ENCODE measurements at places on chromosomes 6 and 20.

GRCh38 chr6:31125586-31126363 lies 5.5 kb upstream of the CDSN start:
- DNase-seq = no peak

DNA sequence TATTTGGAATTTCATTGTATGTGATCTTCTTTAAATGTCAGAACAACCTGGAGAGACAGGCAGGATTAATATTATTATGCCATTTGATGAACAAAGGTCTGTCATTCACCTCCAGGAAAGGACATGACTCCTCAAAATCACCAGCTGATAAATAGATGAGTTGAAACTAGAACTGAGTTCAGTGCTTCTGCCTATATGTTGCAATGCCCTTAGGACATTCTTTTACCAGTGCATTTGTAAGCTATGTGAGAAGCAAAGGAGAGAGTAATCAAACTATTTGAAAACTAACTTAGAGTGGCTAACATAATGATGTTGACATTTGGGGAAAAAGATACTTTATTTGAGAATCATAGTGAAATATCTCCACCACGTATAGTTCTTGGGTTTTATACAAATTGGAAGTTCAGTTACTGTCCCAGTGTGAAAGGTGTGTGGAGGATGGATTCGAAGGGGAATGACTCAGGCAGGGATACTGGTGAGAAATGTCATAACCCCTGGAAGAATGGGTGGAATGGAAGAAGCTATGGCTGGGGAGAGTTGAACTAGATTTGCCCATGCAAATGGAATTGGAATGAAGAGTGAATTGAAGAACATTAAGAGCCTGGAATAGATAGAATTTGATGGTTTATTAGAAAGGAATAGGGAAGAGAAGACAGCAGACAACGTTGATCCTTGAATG lies 21.5 kb downstream of the PKIB start:
- no peak for DNase-seq

GRCh38 chr6:129194306-129194941 lies 311.5 kb downstream of the LAMA2 start:
- no peak for DNase-seq

DNA sequence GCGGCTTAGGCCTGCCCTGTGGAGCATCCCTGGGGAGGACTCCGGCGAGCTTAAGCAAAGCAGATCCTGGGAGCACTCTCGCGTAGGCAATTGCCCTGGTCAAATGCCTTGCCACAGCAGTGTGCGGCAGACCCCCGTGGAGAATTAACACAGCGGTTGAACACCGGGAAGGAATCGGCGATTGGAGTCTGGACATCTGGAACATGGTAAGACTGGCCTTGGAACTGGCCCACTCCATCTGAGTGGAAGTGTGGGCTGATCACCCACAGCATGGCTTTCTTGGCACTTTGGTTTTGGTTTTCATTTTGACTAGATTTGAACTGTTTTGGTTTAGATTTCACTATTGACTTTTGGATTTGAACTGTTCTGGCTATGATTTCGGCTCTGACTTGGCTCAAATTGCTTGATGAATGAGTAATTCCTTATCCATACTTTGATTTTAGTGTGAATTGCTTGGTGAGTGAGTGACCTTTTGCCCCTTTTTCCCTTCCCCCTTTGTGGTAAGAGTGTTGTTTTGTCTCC lies 300.7 kb downstream of the RNGTT start:
- no peak for DNase-seq

DNA sequence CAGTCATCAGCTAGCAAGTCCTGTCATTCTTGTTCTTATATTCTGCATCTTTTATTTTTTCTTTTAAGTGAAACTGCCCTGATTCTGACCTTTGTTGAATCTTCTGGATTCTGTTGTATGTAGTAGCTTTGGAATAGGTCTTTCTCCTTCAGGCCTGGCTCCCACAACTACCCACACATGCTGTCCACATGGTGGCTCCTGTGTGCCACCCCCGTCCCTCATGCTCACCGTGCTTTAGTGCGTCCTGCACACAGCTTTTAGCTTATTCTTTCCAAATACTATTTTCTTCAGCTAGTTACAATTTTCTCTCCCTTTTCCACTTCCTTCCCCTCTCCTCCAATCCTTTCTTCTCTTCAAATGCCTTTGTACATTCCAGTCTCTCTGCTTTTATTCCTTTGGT lies 61.8 kb downstream of the CTNNBL1 start:
- DNase-seq = no peak

- no peak for DNase-seq
Observed at GRCh38 chr6:33935439-33936080, 131.8 kb upstream of the MLN start.

- DNase-seq = no peak
Observed at GRCh38 chr6:100818066-100818465, 63.1 kb downstream of the ASCC3 start.

DNA sequence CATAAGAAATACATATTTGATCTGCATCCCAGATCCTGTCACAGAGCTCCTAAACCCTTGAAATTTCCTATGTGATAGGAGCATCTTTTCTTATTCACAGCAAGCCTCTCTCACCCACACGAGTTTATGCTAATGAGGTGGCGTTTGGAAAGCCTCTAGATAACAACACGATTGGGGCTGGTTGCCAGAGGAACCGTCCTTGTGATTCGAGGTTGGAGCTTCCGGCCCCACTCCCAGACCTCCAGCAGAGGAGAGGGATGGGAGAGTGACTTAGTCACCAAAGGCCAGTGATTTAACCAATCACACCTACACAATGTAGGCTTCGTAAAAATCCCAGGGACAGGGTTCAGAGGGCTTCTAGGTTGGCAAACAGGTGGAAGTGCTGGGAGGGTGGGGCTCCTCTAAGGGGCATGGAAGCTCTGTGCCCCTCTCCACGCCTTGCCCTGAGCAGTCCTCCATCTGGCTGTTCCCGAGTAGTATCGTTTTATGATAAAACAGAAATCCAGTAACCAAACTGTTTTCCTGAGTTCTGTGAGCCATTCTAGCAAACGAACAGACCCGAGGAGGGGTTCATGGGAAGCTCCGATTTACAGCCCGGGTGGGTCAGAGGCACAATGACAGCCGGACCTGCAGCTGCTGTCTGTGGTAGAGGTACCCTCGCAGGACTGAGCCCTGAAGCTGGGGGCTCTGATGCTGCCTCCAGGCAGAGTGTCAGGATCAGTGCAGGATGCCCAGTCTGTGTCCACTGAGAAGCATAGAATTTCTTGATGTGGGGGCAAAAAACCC lies 238.1 kb upstream of the ARID1B start:
- no peak for DNase-seq

DNA sequence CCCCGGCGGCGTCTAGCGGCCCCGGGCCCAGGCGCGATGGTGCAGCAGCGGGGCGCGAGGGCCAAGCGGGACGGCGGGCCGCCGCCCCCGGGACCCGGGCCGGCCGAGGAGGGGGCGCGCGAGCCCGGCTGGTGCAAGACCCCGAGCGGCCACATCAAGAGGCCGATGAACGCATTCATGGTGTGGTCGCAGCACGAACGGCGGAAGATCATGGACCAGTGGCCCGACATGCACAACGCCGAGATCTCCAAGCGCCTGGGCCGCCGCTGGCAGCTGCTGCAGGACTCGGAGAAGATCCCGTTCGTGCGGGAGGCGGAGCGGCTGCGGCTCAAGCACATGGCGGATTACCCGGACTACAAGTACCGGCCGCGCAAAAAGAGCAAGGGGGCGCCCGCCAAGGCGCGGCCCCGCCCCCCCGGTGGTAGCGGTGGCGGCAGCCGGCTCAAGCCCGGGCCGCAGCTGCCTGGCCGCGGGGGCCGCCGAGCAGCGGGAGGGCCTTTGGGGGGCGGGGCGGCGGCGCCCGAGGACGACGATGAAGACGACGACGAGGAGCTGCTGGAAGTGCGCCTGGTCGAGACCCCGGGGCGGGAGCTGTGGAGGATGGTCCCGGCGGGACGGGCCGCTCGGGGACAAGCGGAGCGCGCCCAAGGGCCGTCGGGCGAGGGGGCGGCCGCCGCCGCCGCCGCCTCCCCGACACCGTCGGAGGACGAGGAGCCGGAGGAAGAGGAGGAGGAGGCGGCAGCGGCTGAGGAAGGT lies 715 bp downstream of the SOX12 start:
- DNase-seq = no peak

DNA sequence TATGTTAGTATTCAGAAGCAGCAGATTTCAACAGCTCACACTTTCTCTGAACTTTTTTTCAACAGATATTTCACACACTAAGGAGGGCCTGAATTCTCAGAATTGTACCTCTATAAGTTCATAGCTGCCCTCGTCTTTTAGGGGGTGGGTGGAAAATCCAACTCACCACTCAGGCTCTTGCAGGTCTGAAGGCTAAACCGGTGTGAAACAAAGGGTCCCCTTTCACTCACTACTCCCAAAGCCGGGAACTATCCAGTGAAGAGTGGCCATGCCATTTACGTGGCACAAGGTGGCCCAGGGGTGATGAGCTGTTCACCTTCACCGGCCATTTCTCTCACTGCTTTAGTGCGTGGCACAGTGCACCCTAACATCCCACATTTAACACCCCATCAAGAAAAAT lies 24.2 kb downstream of the TBC1D7 start:
- no peak for DNase-seq

GRCh38 chr6:11358904-11359830 lies 126.7 kb upstream of the NEDD9 start:
- DNase-seq = no peak

DNA sequence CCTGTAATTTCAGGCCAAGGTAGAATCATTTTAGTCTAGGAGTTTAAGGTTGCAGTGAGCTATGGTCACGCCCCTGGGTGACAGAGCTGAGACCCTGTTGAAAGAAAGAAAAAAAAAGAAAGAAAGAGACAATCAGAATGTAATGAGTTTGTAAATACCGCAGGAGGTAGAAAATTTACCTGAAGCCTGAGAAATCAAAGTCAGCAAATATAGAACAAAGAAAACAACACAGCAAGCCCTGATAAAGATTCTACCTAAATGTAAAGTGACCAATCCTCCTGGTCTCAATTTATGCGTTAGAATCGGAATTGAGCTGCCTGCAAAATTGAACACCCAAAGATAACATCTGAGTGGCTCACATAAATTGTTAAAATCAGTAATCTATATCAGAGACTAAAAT lies 146.5 kb upstream of the ZNF184 start:
- DNase-seq = no peak

- no peak for DNase-seq
Observed at GRCh38 chr6:17624396-17624795, 24.3 kb downstream of the FAM8A1 start.

DNA sequence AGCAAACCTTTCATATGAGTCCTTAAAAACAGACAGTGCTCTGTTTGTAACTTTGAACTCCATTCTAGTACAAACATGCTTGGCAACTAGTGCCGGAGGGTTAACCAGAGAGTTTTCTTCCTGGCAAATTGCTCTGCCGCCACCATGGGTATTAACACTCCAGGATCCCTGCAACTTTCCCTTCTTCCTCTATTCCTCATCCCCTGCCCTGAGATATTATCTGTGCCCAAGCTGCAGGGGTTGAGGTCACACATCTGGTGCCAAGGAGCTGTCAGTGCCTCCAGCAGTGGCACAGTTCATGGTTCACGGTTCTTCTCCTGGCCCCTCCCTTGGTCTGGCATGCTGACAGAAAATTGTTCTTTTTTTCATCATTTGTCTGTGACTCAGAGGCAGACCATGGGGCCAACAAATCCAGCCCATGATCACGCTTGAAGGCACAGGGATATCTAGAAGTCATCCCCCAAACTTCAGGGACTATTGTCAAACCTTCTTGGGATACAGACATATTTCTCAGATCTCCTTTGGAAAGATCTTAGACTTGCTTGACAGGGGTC lies 77.5 kb downstream of the ATXN1 start:
- no peak for DNase-seq

DNA sequence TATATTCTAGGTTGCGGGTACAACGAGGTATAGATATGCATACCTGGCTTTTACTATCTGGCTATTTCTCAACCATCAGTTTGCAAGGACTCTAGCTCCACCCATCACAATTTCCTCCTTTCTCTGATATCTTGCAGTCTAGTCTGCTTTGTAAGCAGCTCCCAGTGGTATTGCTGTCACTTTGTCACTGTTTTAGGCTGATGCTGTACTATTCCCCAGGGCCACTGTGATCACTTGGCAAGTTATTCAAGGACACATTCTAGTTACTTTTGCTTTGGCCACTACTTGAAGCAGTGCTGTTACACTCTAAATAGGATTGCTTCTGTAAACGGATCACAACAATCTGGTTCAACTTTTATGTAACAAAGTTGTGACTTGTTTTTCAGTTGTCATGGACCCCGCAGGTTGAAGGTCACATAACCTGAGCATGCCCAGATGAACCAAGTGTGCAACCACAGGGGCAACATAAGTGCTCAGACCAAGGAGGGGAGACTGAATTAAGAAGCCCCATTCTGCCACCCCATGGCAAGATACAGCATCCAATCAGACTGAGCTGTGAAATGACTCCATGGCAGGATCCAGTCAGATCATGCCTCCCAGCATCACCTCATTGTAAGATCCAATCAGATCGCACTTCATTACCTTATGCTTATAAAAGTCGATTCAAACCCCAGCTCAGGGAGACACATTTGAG lies 588.4 kb upstream of the CITED2 start:
- no peak for DNase-seq

- DNase-seq = no peak
Observed at GRCh38 chr20:46893877-46894578, 615 bp upstream of the EYA2 start.

DNA sequence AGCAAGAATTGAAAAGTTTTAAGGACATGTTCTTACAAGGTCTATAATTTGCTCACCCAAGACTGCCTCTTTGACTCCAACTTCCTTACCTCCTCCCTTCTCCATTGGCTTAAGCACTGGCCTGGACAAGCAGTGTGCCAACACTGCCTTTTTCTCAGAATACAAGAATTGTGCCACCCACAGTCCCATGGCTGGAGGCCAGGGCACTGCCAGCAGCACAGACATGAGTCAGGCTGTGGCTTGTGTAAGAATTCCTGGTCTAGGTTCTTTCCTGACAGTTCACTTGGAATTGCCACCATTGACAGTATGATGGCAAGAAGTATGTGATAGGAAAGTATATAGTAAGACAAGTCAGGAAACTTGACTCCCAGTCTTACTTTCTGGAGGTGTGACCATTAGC lies 202.7 kb upstream of the MARCKS start:
- DNase-seq = no peak

DNA sequence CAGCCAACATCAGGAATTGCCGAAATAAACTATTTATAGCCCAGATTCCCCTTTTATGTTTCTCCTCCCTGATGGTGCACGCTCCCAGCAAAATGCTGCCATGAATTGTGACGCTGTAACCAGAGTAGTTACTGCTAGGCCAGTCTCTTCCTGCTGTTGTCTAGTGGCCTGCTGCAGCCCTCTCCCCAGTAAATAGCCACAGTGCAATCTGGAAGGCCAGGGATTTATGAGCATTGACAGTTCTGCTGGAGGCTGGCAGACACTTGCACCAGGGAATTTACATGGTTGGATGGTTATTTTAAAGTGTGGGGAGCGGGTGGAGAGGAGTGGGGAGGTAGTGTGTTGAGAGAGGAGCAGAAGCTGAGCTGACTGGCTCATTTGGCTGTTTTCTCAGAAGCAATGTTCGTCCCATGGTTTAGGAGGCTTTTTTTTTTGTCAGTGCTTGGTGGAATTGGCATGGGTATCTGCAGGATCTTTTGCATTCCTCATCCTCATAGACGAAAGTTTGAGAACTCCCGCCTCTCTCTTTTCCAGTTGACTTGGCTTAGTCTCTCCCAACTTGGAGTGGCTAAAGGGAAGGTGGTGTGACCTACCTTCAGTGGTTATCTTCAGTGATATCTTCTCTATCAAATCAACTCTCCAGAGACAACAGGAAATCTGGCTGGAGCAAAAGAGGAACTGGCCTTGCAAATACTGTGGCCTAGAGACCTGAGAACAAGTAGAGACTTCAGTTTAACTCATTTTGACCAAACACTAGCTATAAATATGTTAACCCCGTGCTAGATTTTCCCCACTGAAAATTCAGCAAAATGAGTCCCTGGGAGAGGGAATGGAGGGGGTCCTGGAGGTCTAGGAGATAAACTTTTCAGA lies 99.3 kb upstream of the VSTM2L start:
- no peak for DNase-seq
